Stomach (tissue), 19 donors: ENCODE measurements at places on chromosomes 2 and 18. TPM values are rescaled to one million over a fixed set of nuclear protein-coding genes. Genes with fewer than 3 reads are reported as not detected.

The NGEF gene
- total RNA-seq, result 30.9 TPM

The DES gene
- 2,913 TPM for total RNA-seq

The TUBA4B gene
- total RNA-seq, result not detected

The LYG2 gene
- not detected for total RNA-seq

The IL1RL1 gene
- 29.4 TPM for total RNA-seq

The COL5A2 gene
- total RNA-seq, result 51.9 TPM

The POTEE gene
- not detected for total RNA-seq
